ENCODE measurements at places on chromosomes 12 and 14.

DNA sequence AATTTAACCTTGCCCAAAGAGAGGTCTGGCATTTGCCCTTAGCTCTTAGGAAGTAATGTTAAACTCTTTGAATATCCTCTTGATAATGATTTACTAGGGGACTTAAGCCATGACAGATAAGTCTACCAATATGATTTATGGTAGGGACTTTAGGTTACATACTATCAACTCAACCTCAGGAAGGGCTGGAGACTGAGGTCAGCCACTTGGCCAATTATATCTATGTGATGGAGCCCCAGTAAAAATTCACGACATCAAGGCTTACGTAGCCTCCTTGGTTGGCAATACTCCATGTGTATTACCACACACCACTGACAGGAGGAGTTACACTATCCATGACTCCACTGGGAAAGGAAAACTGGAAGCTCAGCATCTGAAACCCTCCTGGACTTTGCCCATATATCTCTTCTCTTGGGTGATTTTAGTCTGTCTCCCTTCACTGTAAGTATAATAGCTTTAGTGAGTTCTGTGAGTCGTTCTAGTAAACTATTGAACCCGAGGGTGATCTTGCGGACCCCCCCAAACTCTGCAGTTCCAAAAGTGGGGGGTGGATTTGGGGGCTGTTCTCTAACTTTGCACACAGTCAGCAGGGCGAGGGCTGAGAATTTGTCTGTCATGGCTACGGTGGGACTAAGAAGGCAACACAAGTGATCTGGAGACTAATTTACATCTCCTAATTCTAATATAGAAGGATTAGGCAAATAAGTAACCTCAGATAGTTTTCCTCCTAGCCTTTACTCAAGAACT is 62.3 kb downstream of the R3HDM2 start:
- DNase-seq, result no peak

DNA sequence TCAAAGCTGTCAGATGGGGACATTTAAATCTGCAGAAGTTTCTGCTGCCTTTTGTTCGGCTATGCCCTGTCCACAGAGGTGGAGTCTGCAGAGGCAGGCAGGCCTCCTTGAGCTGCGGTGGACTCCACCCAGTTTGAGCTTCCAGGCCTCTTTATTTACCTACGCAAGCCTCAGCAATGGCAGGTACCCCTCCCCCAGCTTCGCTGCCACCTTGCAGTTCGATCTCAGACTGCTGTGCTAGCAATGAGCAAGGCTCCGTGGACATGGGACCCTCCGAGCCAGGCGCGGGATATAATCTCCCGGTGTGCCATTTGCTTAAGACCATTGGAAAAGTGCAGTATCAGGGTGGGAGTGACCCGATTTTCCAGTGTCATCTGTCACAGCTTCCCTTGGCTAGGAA is 115.5 kb downstream of the FUT8 start:
- DNase-seq, result no peak

DNA sequence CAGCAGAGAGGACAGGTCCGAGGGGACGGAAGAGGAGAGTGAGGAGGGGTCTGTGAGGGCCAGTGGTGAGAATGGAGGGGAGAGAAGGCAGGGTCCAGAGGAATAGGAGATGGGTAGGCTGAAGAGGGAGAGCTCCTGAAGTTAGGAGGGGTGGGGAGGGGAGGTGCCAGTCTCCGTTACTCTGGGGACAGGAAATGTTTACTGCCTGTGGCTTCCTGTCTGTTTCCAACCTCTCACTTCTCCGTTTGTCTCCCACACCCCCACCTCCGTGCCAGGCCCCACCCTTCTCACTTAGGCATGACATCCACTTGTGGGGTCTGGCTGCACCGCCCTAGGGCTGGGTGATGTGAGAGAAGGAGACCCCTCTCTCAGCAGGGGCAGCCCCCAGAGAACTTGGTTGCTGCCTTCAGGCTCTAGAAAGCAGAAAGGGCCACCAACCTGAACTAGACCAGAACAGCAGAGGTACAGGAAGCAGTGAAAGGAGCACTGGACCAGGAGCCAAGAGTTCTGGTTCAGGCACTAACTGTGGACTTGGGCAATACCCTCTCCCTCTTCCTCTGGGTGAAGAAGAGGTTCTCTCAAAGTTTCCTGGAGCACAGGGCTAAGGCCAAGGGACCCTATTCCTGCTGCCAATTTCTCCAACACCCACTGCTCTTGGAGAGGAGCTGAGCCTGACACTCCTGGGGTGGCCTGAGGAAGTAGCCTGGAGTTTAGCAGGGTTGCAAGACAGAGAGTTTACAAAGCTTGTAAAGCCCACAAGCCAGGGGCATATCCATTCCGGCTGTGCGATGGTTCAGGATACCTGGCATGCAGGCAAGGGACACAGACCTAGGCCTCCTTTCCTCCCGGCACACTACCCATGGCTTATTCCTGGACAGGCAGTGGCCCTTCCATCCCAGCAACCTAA is 5.5 kb downstream of the ITGA5 start:
- DNase-seq, result no peak

DNA sequence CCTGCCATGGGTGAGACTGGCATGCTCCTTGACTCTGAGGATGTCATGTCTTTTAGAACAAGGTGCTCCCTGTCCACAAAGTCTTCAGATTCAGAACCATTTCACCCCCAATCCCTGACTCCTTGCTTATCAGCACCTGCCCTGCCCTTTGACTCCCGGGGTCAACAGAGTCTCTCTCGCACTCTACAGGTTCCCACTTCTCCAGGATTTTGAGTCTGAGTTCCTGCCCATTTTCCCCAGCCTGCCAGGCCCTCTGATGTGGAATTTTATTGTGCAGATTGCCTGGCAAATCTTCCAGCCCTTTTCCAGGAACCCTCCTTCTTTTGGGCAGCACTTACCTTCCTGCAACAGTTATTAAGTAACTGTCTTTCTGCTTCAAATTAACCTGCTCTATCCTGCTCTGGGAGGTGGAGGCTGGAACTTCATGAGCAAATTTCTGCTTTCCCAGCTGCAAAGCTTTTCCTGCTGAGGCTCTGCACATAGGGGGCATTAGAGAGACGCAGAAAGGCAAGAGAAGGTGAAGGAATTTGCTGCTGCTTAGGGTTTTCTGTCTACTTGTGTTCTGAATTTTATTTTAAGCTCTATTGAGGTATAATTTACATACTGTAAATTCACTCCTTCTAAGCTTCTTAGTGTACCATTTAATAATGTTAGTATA is 259.1 kb downstream of the PCNX1 start:
- no peak for DNase-seq

DNA sequence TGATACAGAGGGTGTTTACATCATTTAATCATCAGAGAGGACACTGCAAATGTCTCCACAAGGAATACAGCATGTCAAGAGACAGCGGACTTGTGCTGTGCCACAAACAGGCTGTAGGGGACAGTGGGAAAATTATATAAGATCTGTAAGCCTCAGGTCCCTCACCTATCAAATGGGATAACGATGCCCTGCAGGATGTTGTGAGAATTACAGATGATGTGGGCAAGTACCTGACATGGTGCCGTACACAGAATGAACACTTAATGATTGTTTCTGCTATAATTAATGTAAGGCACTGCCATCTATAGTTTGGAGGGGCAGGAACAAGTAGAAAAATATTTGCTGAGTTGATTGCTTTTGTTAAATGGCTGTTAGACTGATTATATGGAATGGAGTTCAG is 81.9 kb upstream of the GTF2A1 start:
- no peak for DNase-seq

DNA sequence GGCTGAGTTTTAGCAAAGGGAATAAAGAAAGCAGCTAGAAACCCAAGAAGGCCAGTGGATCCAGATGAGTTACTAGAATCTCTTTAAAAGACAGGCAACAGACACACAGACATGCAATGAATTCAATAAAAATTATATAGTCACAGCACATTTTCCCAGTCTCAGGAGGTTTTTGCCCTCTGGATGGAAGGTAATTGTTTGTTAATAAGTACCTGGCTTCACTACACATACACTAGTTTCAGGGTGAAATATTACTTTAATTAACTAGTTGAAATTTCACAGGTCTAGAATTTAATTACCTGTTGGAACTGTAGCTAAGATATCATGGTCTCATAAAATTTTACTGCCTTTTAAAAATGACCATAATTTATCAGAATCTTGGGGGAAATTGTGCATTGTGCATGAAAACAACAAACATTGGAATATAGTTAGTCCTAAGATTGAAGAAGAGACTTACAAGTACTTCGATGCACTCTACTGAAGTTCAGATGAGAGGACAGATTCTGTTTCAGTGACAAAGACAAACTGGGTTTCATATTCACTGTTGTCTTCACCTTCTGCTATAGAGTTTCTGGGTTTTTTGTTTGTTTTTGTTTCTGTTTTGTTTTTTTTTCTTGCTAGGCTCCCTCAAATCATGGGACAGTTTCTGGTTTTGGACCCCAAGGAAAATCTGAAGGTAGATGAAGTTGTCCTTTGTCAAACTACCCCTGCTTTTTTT is 277.0 kb upstream of the GARIN6 start:
- no peak for DNase-seq

GRCh38 chr14:101137234-101137633 is 233.7 kb upstream of the RTL1 start:
- no peak for DNase-seq

- DNase-seq, result no peak
These were observed 118.4 kb downstream of the SUDS3 start for GRCh38 chr12:118494776-118495175.

DNA sequence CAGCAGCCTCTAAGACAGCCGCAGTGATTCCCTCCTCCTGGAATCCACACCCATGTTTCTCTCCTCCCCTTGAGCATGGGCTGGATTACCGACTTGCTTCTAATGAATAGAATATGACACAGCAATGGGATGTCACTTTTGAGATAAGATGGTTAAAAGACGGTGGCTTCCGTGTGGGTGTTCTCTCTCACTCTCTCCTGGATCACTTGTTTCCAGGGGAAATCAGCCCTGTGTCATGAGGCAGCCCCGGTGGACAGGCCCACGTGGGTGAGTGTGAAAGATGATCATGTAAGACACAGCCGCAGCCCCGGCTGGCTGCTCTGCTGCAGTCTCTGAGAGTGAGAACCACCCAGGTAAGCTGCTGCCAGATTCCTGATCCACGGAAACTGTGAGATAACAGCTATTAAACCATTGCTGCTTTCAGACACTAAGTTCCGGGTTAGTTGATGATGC is 10.7 kb downstream of the MOAP1 start:
- DNase-seq, result no peak

DNA sequence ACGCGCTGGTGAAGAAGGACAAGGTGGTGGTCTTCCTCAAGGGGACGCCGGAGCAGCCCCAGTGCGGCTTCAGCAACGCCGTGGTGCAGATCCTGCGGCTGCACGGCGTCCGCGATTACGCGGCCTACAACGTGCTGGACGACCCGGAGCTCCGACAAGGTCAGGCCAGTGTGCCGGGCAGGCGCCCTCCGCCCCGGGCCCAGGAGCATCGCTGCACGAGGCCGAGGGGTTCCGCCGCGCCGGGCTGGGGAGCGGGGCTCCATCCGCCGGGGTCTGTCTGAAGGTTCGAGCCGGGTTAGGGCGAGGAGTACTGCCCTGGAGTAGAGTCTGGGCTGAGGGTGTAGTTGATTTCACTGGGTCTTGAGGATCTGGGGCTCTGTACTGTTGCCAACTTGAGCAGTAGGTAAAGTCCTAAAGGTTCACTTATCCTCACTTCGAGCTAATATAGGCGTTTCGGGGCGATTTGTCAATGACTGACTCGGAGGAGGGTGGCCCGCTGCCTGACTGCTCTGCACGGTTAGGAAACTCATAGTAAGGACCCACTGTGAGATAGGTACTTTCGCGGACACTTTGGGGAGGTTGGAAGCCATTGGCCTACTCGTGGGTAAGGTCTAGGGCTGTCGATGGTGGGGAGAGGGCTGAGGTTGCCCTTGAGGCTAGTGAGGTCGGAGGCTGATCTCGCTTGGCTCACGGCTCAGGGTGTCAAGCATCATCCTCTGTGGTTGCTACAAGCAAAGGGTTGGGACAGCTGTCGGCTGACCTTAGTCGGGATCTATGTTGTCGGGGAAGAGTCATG is 574 bp downstream of the GLRX5 start:
- no peak for DNase-seq

DNA sequence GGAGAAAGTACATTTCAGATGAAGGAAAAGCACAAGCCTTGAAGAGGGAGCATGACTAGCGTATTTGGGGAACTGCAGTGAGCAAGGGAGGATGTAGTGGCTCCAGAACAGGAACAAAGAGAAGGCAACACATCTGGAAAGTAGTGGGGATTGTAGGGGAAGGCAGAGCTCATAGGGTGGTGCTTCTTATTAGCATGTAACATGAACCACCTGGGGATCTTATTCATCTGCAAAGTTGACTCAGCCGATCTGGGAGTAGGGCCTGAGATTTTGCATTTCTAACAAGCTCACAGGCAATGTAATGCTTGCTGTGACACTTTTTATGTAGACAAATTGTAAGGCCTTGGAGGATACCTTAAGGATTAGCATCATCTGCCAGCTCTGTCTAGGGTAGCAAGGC is 447.3 kb downstream of the NELL2 start:
- DNase-seq, result no peak

- no peak for DNase-seq
These were observed 119.0 kb upstream of the SLC38A4 start for GRCh38 chr12:46944771-46945170.

DNA sequence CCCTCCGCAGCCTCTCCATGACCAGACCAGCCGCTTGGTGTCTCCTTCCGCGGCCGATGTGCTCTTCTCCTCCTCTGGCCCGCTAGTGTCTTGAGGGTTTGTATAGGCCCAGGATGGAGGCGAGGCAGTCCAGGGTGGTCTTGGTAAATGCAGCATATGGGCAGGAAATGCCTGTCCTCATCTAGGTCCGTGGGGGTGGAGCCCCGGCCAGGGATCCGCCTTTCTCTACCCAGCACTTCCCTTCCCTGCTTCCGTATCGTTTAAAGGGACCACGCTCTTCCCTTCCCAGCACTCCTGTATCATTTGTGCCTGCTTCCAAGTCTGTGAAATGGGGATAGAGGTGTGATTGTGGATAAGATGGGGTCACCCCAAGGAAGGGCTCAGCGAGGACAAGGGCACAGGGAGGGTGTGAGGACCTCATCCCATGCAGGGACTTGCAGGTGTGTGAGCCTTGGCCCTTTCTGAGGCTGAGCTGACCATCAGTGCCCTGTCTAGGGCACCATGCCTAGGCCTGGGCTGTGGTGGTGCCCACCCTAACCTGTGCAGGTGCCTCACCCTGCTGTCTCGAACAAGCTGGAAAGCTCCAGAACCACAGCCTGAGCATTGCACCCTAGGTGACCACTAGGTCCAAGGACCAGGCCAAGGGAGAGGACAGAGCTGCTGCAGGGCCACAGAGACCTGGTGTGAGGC is 326.8 kb upstream of the RTL1 start:
- no peak for DNase-seq

DNA sequence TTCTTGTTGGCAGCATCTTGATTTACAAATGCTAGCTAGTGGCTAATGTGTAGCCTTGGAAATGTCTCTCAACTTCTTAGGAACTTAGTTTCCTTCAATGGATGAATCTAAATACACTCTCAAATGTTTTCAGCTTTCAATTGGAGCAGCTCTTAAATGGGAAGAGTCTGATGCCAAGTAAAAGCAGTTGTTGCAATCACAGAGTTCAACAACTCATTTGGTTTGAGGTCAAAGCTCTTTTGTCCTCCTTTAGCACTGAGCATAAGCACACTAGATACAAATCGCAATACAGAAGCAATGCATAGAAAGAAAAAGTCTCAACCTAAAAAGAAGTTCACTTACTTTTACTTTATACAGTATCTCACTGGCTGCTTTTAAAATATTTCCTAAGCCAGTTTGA is 986.1 kb upstream of the FLRT2 start:
- DNase-seq, result no peak

- DNase-seq, result no peak
These were observed 4.7 kb upstream of the KRT77 start for GRCh38 chr12:52708010-52708409.

Data from smooth muscle cell of the brain vasculature (primary cell).